ENCODE measurements at places on chromosomes 1 and 21. TPM values are rescaled to one million over a fixed set of nuclear protein-coding genes. Genes with fewer than 3 reads are reported as not detected.

EFNA1 gene
- total RNA-seq, result 66.7 TPM

AMY1C gene
- not detected for total RNA-seq

CHML gene
- total RNA-seq, result 1.2 TPM

SPRR2F gene
- not detected for total RNA-seq

LCE1C gene
- not detected for total RNA-seq

CD1B gene
- total RNA-seq, result not detected

HAO2 gene
- not detected for total RNA-seq

SUSD4 gene
- total RNA-seq, result not detected

- DNase-seq, result no peak
These were observed 4.9 kb upstream of the PODN start for GRCh38 chr1:53057127-53057526.

DNA sequence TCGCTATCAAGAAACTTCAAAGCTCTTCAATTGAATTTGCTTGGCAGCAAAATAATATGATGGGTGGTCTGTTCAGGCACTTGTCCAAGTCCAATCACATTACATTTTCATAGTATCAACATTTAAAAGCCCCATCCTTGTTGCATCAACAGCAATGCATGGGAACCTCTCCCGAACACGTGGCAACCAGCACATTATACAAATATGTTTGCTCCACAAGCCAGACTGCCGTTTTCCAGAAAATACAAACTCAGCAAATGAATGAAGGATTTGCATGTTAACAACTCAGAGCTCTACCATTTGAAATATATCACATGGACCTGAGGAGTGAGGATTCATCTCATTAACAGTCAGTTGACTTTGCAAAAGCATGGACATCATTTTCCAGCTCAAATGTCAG lies 20.0 kb upstream of the LYPLAL1 start:
- DNase-seq, result no peak

DNA sequence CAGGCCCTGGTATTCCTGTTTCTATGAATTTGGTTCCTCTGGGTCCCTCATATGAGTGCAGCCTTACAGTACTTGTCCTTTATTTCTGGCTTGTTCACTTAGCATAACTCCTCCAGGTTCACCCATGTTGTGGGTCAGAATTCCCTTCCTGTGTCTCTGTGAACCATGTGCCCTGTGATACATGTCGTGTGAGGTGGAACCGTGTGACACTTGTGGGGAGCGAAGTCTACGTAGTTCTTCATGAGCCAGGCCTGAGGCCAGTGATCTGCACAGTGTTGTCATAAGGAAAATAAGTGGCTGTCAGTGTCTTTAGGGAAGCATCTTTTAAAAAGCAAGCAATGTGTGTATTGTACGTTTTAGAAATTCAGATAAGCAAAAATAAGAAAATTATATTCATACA lies 122.8 kb downstream of the GALNT2 start:
- no peak for DNase-seq

- no peak for DNase-seq
These were observed 12.6 kb downstream of the MCL1 start for GRCh38 chr1:150566589-150567340.

DNA sequence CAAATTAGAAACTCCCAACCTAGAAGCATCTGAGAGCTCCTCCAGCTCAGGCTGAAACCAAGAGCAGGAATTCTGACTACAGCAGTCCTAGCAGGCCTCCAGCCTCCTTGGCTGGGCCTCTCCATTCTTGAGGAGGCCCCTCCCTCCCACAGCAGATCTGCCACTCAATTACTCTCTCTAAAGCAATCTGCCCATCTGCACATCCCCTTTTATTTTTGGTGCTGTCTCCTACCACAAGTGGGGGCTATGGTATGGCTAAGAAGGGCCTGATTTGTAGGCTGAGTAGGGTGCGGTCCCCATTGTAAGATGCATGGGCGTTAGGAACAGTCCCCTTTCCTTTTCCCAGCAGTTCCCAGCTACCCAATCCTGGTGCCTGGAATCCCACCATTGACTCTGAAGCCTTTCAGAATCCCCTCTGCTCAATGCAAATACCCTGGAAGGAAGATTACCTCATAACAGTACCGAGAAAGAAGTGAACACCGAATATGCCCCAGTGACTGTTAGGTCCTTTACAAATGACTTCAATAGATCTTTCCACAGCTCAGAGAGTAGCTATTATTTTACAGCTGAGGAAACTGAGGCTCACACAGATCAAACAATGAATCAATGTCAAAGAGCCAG lies 11.6 kb upstream of the TTC39A start:
- DNase-seq, result no peak

DNA sequence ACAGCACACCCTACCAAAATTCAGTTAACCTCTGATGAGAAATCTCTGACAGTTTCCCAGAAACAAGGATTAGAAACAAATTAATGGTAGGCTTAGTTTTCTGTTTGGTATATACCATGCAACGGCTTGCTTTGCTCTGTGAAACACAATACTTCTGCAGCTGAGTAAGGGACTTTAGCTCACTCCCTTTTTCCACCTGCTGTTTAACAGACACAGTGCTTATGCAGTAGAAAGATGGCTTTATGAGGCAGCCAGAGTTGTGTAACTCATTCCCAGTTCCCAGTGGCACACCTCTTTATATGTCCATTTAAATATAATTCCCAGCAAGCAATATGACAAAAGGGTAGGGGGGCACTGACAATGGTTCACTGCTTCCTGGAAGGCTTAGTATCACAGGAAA lies 124.0 kb downstream of the PIGK start:
- DNase-seq, result no peak

- no peak for DNase-seq
These were observed 75.4 kb upstream of the C1orf105 start for GRCh38 chr1:172345077-172345476.

DNA sequence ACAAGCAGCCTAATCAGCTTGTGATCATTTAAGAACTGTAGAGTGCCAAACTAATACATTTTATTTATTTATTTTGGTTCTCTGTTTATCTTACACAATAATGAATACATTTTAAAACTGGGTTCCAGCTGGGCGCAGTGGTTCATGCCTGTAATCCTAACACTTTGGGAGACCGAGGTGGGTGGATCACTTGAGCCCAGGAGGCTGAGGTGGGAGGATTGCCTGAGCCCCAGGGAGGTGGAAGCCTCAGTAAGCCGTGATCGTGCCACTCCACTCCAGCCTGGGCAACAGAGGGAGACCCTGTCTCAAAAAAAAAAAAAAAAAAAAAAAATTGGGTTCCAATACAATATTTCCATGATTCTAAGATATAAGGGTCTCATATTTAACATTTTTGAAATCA lies 9.2 kb downstream of the FBXO28 start:
- DNase-seq, result no peak

DNA sequence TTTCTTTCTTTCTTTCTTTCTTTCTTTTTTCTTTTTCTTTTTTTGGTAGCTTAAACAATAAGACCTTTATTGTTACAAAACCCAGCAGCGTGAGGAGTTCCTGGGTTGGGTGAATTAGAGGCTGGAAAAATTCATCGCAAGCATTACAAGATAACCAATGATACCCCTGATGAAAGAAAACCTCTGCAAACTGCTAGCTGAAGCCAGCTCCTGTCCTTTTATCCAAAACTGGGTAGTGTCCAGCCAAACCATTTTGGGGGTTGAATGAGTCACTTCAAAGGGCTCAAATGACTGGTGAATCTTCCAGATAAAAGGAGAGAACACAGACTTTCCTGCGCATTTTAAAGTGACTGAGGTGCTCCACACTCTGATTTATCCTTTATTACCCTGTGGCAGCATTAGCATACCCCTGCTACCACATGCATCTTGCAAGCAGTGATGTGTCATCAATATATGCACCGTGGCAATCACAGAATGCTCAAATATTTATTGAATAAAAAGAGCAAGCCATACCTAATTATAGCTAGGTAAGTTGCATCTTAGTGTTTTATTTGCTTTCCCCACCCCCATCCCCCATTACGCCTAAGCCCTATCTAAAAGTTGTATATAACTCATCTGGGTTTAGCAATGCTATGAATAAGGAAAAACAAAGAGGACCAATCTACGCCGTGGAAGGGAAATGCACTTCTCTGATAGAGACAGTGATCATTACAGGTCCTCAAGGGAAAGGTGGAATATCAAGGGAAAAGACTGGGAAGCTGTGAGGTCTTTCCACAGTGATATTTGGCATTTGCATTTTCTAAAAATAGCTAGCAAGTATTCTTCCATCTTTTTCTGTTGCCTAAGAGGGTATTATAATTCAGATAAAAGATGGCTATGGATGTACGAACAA lies 32.4 kb upstream of the CEP350 start:
- no peak for DNase-seq

GRCh38 chr21:45613396-45613795 lies 30.1 kb upstream of the PCBP3 start:
- no peak for DNase-seq

GRCh38 chr21:45333583-45334121 lies 46.0 kb upstream of the POFUT2 start:
- DNase-seq, result no peak

DNA sequence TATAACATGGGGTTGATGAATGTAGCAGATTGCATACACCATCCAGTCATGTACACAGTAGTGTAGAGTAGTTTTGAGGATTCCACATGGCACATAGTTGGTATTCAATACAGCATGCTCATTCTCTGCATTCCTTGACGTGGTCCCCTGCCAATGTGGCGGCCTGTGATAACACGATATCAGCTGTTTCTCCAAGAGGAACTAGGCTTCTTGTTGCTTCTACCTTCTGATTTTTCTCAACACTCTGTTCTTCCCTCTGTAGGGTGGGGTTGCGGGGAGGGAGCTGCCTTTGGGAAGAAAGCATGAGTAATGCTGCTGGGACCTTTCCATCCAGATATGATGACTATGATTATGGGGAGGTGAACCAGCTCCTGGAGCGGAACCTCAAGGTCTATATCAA lies 19.4 kb downstream of the SESN2 start:
- no peak for DNase-seq

DNA sequence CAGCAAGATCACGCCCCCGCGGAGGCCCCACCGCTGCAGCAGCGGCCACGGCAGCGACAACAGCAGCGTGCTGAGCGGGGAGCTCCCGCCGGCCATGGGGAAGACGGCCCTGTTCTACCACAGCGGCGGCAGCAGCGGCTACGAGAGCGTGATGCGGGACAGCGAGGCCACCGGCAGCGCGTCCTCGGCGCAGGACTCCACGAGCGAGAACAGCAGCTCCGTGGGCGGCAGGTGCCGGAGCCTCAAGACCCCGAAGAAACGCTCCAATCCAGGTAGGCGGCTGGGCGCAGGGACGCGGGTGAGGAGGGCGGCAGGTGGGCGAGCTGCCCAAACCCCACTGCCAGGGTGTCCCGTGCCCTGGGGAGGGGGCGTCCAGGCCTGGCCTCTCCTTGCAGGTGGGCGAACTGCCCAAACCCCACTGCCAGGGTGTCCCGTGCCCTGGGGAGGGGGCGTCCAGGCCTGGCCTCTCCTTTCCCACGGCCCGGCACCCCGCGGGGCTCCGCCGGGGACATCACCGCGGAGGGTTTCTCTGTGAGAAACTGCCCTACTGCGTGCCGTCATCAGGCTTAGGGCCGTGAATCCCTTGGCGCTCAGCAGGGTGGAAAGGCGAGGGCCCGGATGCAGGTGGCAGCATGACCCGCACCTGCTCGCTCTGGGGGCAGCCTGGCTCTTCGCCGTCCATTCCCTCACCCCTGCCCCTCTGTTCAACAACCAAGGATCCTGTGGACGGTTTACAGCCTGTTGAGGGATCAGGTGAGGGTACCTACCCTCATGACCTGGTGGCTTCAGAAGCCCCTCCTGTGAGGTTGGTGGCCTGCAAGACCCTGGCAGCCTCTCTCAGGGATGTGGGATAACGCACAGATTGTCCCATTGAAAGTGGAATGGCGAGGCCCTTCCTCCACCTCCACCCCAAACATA lies 534.0 kb downstream of the KIF26B start:
- DNase-seq, result no peak

GRCh38 chr1:228306275-228307217 lies 98.7 kb downstream of the OBSCN start:
- no peak for DNase-seq

DNA sequence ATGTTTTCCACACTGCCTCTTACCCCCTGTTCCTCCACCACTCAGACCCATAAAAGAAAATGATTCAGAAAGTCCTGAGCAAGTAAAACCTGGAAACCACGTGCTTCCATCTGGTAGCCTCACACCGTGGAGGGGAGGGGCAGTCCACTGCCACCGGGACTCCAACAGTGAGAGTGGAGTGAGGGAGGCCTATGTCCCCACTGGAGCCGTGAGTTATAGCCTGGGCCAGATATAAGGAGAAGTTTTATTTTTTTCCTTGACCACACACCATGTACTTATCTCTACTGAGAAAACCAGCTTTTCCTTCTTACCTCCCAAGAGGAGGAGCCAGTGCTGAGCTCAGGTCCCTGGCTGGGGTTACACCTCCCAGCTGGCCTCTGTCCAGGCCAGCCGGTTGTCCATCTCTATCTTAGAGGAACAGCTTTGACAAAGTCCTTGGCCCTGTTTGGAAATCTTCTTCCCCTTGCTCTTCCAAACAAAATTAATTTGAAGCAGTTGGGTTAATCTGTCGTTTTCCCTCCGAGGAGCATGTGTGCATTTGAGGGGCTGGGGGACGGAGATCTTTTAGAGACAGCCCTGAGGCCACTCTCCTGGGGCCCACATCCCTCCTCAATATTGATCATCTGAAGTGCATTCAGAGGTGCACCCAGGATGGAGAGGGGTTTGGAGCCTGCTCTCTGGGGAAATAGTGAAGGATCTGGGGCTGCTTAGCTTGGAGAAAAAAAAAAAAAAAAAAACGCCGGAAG lies 49.1 kb upstream of the SERBP1 start:
- DNase-seq, result peak; percentile 73

GRCh38 chr1:176768532-176768931 lies 305.6 kb downstream of the PAPPA2 start:
- no peak for DNase-seq

GRCh38 chr1:219161371-219161770 lies 12.3 kb upstream of the LYPLAL1 start:
- no peak for DNase-seq

GRCh38 chr1:184214128-184214527 lies 162.6 kb downstream of the TSEN15 start:
- DNase-seq, result no peak

GRCh38 chr1:234961456-234962339 lies 166.9 kb downstream of the TOMM20 start:
- DNase-seq, result peak; percentile 66

DNA sequence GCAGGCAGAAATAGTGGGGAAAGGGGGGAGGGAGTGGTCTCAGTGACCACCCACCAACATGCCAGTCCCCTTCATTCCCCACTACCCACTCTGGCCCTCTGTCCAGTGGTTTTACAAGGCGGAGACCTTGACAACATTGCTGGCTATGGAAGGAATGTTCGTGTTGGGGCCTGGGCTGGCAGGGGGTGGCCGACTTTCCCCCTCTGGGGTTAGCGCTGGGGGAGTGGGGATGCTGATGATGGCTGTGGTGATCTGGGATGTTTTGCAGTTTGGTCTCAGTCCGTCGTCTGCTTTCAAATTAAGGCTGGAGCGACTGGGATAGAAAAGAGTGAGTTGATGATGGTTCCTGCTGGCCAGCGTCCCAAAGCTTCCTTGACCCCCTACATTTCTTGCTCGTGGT lies 20.3 kb downstream of the DDX20 start:
- DNase-seq, result no peak

Data from ascending aorta (tissue), 2 donors.